ENCODE measurements at places on chromosomes 1 and 21.
A peak's percentile ranks its signal among the peaks of the same experiment; 100 is the strongest.

DNA sequence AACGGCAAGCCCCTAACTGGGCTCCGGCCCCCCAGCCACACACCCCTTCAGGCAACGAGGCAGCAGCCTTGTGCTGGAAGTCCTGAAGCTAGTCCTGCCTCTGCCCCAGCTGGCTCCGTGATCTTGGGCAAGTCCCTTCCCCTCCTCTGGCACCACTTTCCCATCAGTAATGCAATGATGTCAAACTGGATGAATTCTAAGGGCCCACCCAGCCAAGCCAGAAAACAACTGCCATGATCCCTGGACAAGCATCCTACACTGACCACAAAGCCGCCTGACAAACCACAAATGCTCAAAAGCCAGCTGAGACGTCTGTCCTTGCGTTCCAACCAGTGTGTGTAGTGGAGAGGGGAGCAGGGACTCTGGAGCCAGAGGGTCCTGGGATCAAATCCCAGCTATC is 26.8 kb downstream of the IFFO2 start:
- no peak for DNase-seq

DNA sequence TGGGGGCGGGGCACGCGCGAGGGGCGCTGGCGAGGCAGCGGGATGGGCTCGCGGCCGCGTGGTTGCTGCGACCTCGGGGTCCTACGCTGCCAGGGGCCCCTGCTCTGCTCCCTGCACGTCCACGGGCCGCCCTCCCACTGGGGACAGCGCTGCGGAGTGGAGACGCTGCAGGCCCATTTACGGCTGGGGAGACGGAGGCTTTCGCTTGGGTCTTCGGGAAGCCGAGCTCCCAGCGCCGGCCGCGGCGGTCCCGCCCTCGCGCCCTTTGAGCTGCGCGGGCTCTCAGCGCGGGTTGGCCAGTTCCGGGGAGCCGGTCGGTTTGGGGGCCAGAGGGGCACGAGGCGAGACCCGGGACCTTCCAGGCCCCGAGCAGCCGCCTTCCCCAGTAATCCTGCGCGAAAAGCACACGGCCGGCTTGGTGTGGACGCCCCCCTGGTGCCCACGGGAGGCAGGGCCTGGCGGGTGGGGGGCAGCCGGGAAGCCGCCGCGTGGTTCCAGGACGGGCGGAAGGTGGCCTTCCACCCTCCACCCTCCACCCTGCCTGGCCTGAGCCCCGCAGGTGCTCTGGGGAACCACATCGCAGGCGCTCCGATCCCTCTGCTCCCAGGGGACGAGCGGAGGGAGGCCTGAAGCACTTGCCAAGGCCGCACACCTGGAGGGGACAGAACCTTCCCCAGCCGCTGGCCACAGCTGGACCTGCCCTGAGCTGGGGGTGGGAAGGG is 570 bp upstream of the PEX10 start:
- DNase-seq, result peak; percentile 28

DNA sequence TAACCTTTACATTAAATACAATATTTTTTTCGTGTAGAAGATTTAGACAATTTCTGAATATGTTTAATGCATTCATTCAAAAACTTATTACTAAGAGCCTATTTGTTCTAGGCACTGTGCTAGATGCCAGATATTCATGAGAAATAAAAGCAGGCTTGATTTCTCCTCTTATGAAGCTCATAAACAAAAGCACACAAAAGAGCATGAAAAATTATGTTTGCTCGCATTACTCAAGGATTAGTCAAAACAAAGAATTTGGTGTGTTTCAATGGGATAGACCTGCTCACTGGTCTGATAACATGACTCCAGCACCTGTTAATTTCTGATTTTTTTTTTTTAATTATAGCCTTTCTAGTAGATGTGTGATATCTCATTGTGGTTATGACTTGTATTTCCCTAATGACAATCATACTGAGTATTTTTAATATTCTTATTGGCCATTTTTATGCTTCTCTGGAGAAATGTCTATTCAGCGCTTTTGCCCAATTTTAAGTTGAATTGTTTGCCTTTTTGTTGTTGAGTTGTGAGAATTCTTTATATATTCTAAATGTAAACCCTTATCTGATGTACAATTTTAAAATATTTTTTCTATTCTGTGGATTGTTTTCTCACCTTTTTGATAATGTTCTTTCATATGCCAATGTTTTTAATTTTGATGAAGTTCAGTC is 382.3 kb upstream of the ADGRL4 start:
- no peak for DNase-seq

- DNase-seq, result peak; percentile 26
Measured at GRCh38 chr1:201376464-201377374, 761 bp downstream of the TNNT2 start.

GRCh38 chr1:232589111-232589811 is 40.7 kb downstream of the SIPA1L2 start:
- no peak for DNase-seq

DNA sequence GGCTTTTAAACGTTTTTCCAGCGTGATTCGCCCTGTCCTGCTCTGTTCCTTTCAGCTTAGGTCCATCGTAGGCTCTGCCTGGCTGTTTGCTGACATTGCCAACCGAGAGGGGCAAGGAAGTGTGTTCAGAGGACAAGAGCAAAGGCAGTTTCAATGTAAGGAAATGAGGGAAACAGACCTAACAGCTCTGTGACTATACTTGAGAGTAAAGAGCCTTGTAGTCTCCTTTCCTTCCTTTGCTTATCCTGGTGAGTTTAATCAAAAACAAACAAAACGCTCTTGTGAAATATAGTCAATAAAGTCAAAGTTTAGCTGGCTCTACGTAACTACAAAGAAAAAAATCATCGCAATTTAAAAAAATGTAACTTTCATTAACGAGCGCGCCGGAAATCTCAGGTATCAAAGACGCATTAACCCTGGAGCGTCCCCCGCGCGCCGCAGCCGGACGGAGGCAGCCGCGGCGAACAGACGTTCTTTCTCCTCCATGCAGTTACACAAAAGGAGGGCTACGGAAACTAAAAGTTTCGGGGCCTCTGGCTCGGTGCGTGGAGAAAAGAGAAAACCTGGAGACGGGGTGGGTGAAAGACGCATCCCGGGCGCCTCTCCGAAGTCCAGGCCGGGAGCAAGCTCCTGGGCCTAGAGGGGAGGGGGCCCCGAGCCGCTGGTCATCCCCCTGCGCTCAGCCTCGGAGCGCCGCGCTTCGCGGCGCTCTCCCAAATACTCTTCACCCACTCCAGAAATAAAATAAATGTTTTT is 617 bp upstream of the ADGRL2 start:
- no peak for DNase-seq

GRCh38 chr21:20652846-20653245 is 345.4 kb upstream of the NCAM2 start:
- DNase-seq, result no peak

- DNase-seq, result no peak
Measured at GRCh38 chr1:112253366-112253765, 142.6 kb upstream of the CTTNBP2NL start.

- DNase-seq, result peak; percentile 67
Measured at GRCh38 chr1:41639332-41639936, 155.0 kb upstream of the EDN2 start.

GRCh38 chr1:26278724-26279455 is 996 bp upstream of the SH3BGRL3 start:
- DNase-seq, result peak; percentile 69

- peak; percentile 45 for DNase-seq
Measured at GRCh38 chr1:64956733-64957441, 9.5 kb downstream of the JAK1 start.

GRCh38 chr1:25581764-25582163 is 34.8 kb upstream of the MAN1C1 start:
- no peak for DNase-seq

- DNase-seq, result no peak
Measured at GRCh38 chr1:19374083-19374801, 62.1 kb downstream of the SLC66A1 start.

DNA sequence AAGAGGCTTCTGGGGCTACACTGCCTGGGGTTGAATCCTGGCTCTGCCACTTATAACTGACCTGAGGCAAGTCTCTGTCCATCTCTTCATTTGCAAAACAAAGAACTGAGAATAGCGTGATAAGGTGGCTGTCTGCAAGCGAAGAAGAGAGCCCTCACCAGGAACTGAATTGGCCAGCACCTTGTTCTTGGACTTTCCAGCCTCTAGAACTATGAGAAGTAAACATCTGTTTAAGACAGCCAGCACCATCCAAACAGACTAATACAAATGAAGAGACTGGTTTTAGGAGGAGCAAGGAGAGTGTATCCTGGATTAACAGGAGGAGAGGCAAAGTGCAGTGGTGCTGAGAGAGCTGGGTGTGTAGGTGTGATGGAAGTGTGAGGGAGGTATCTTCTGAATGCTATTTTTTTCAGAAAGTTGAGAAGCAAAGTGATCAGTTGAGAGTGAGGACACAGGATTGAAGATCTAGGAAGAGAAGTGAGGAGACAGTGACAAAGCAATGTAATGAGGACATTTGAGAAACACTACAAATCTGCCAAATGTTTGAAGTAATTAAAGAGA is 59.3 kb downstream of the CD58 start:
- DNase-seq, result no peak

DNA sequence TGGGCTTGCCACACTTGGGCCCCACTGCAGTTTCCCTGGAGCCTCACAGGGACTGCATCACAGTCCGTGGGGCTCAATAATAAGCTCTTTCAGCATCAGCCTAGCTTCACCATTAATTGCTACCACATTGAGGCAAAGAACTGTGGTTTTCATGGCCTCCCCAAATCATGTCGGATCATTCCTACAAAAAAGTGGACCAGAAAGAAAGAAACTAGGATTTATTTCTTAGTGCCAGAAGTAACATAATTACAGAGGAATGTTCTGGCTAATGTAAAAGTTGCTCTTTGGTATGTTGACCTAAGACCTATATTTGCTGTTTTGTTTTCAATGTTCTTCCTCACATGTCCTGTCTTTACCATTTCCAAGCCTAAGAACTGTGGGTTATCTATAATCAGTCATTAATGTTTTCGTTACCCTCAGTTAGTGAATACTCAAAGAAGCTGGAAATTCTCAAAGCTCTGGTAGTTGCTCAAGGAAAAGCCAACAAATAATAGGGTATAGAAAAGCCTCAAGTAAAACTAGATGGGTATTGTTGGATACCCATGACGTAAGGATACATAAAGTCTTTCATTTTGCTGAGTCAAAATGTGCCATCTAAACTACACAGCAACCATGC is 173.9 kb downstream of the LTN1 start:
- DNase-seq, result no peak

GRCh38 chr1:155940993-155941844 is at the start of gene RXFP4:
TSS of gene RXFP4 (plus strand) at chr1:155941638. CDS start at chr1:155941710, 72 bp downstream.
- peak; percentile 47 for DNase-seq
